ENCODE measurements at places on chromosomes 4 and X.

- no peak for DNase-seq
Observed at GRCh38 chr4:181536196-181536746, 706.9 kb upstream of the TENM3 start.

DNA sequence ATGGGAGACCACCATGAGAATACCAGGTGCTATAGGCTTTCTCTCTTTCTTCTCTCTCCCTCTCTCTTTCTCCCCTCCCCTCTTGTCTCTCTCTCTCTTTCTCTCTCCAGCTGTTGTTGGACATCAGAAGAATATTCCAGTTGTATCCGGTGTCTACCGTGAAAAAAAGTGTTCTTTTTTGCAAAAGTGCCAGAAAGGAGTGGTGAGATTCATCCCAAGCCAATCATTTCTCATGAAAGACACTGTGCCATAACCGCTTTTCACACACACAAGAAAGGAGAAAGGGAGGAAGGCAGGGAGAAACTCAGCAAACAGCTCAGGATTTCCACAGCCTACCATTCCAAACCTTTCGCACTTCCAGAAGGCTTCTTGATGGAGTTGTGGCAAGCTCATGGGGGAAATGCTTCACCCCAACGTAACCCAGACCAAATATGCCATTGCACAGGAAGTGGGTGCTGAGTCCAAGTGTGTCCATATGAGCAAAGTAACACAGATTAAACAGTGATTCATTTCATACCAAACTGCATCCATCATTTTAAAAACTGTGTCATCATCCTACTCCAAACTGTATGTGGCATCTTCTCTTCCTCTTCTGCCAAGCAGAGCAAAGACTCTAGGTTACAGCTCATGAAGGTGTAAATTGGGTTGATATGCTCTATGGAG lies 224.0 kb downstream of the APBB2 start:
- DNase-seq, result peak; percentile 93

GRCh38 chr4:16721613-16722291 lies 176.7 kb downstream of the LDB2 start:
- DNase-seq, result peak; percentile 32

- no peak for DNase-seq
Observed at GRCh38 chr4:107299646-107300045, 263.5 kb upstream of the DKK2 start.

- no peak for DNase-seq
Observed at GRCh38 chr4:118259111-118259510, 93.7 kb downstream of the PRSS12 start.

GRCh38 chr4:16617011-16617410 lies 281.4 kb downstream of the LDB2 start:
- no peak for DNase-seq

DNA sequence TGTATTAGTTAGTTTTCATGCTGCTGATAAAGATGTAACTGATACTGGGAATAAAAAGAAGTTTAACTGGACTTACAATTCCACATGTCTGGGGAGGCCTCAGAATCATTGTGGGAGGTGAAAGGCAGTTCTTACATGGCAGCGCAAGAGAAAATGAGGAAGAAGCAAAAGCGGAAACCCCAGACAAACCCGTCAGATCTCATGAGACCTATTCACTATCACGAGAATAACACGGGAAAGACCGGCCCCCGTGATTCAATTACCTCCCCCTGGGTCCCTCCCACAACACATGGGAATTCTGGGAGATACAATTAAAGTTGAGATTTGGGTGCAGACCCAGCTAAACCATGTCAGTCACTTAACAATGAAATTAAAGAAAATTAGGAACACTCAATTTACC lies 499.1 kb downstream of the FSTL5 start:
- no peak for DNase-seq

GRCh38 chrX:47316276-47317025 lies 53.9 kb upstream of the ZNF157 start:
- no peak for DNase-seq

DNA sequence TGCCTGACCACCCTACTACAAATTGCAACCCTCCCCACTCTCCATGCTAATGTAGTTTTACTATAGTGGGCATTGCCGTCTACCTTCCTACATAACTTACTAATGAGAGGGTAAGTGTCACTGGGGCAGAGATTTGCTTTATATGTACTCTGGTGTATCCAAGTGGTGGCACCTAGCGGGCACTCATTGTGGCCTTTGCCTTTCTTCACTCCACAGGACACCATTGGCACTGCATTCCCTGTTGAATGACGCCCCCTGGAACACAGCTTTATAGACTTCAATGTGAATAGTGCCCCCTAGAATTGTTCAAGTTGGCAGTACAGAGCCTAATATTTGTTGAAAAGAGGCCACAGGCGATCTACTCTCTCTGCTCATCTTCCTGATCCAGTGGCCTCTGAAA lies 215.8 kb downstream of the MID1IP1 start:
- DNase-seq, result no peak

DNA sequence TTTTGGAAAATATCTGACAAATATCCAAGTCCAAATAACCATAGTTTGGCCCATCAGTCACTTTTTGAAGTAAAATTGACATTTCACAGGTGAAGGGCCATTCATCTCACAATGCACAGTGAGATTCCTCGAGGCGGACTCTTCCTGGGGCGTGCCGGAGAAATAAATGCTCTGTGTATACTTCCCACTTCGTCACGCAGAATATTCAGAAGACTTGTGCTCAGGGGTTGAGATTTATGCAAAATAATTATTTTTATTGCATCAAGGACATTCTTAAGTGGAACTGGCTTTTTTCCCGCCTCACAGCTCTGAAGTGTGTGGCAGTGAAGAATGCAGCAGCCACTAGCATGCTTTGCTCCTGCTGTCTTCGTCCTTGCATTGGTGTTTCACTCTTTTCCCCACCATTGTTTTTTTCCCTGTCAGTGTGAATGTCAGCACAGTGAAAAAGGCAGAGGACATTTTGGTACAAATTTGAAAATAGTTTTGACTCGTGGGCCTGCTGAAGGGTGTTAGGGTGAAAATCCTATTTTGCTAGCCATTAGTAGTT lies 70.6 kb downstream of the FAM193A start:
- DNase-seq, result no peak

DNA sequence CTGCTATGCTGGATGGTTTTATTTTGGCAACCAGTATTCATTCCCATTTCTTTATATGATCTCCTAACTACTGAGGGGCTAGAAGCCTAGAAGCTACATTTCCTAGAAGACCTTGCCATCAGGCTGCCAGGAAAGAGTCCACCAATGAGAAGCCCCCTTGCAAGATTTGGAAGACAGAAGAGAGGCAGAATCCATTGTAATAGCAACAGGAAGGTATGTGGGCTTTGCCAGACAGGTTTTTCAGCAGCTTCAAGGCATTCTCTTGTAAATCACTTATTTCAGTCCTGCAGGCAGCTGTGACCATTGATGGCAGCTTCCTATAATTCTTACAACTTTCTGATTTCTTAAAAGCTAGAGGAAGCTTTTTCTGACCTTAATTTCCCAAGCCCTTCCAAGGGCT lies 148.3 kb upstream of the NHS start:
- DNase-seq, result no peak

DNA sequence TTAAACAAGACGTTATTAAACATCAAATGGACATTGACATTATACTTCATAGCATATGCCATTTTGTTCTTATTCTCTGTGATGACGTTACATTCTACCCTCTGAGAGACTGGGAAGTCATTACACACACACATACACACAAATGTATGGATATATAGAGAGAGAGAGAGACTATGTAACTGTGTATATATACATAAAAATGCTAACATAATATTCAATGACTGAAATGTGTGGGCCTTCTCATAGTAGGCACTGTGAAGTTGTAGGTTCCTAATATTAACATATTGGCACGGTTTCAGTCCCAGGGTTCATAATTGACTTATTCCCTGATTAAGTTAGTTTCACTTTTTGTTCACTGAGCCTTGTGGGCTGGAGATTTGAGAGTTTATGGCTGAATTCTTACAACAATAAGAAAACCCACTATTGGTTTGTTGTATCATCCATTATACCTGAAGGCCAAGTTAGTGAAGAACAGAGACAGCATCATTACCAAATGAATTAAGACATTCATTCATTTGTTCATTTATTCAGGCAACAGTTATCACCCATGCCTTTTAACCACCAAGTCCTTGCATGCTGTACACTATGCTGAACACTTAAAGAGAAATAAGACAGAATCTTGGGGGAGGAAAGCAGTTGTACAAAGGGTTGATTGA lies 68.5 kb downstream of the GAB1 start:
- DNase-seq, result no peak

- DNase-seq, result no peak
Observed at GRCh38 chr4:83217721-83218522, 66.7 kb downstream of the COQ2 start.

- DNase-seq, result no peak
Observed at GRCh38 chrX:97330151-97330550, 446.4 kb downstream of the RPA4 start.

DNA sequence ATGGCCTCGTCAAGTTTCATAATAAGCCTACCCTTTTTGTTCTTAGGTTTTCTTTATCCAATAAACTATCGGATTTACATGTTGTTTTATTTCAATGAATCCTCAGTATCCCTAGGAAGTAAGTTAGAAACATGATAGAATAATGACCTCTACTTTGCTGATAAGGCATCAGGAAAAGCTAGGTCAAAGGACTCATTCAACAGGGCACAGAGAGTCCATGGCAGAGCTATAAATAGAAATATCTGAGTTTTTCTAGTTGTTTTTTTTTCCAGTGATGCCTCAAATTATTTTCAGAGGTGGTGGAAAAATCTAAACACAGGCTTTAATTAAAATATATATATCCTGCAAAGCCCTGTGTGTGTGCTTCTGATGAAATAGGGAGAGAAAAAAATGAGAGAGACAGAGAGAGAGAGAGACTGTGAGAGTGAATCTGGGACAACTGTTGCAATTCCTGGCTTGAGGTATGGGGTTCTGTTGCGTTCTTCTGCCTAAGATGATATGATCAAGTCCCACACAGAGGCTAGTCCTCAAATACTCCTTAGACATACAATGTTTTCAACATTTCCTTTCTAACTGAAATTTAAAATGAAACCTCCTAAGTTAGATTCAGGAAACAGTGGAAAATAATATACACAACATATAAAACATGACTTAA lies 139.9 kb downstream of the HDX start:
- DNase-seq, result no peak

DNA sequence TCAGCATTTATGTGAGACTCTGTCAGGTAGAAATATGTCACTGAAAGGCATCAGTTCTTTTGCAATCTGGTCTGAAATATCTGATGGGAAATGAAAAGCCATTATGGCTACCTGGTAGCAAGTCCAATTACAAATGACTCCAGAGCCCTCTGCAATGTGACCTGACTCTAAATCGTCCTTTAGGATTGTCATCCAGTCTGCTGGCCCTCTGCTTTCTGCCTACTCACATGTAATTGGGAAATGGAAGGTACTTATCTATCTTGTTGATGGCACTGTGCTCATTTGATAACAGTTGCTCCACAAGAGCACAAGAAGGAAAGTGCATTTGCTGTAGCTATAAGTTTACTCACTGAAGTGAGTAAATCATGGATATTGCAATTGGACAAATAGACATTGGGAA lies 799.8 kb downstream of the RAPGEF2 start:
- no peak for DNase-seq

DNA sequence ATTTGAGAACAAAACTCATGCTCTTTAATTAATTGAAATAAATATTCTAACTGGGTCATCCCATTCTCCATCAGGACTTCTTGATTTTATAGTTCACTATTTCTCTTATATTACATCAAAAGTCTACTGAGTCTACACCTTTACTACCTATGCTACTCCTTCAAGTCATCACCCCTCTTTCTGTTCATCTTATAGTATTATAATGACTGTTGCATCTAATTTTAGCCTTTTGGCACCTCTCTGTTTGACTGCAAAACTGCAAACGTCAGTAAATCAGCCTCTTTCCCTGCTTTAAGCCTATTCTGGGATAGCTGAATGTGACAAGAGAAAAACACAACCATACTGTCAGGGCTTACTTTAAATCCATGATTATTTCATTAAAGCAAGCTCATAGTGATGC lies 639.1 kb downstream of the GABRG1 start:
- DNase-seq, result no peak

- DNase-seq, result no peak
Observed at GRCh38 chrX:22999696-23000223, at the start of gene DDX53. Gene DDX53 (plus strand): TSS chrX:22999960. CDS start chrX:23000058, 98 bp downstream.

DNA sequence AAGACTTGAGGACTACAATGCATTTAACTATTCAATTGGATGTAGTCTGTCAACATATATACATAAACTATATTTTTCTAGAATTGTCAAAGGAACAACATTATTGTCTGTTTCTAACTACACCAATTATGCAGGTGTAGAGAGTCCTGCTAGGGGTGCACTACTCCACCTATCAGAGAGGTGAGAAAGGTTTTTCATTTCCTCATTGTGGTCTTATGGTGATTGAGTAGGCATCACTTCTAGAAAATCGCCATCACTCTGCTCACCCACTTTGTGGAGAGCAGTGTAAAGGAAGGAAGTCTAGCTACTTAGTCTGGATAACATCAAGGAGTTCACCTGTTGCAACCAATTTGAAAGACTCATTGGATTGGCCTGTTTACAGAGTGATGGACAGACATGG lies 4.4 kb upstream of the ADH1C start:
- DNase-seq, result no peak

DNA sequence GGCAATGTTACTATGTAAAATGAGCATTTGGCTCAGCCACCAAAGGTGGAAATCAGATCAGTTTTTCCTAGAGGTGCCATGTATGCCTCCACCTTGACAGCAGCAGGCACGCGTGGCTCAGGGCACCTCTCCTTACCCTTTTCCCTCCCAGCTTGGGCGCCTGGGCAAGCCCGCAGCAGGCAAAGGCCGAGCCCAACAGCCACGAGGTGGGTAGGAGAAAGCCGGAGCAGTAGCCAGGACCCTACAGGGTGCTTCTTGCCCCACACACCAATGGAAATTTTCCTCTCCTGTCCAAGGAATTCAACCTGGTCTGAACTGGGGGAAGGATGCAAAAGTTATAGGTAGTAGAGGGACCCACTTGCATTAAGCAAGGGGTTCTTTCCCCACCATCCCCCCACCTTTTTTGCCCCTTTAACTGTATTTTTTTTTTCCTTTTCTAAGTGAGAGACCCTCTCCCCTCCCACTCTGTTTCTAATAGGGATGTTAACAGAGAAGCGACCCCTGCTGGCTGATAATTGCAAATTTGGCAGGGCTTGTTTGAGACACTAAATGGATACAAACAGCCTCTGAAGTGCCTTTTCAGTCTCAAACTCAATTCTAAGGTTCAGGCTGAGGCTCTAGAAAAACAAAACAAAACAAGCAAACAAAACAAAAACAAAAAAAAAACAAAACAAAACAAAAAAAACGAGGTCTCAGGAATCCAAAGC lies 895.1 kb downstream of the PCDH18 start:
- no peak for DNase-seq

DNA sequence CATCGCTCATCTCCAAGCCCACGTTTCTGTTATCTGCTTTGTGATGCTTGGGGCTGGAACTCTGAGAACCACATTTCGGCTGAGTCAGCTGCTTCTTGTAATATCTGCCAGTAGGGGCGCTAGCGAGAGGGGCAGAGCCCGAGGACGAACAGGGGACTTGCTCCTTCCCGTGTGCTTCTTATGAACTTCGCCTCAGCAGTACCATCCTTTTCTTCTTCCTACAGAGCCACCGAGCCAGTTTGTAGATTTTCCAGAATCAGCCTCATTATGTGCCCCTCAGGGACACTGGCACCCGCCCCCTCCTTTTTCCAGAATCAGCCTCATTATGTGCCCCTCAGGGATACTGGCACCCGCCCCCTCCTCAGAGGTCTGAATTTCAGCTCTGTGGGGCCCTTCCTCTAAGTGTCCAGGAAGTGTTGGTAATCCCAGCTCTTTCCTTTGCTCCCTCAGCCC lies 441.7 kb upstream of the RASGEF1B start:
- peak; percentile 5 for DNase-seq
